Activated CD8-positive, alpha-beta T cell treated with anti-CD3 and anti-CD28 coated beads, Interleukin-2, amount 10 ng/mL, durations not matched to agents 7 days and 5 days (primary cell): ENCODE measurements at places on chromosomes 2 and 18.

DNA sequence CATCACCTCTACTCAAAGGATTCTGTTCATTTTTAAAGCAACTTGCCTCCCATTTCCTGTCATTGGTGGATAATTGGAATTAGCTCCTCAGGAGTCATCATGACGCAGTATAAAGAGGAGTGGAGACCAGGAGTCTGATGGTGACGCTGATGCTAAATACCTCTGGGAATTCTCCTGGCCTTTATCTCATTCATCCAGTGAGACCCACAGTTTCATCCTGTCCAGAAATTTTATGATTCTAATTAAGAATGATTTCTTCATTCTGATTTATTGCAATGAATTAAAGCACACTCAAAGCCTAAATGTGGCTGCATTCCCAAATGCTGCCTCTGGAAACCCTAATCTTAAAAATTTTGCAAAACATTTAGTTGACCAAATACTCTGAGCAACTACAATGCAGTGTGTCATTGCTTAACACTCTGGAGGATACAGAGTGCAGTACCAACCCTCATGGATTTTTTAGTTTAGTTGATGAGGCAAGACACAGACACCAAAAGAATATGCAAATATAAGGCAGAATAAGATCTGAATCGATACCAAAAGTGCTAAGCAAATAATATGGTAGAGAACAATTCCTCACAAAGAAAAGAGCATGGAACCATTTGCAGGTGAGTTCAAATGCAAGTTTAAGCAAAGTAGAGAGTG lies 236.2 kb downstream of the ETAA1 start:
- H3K36me3 ChIP-seq, result no peaks in the 10 kb centered on the region
- no peak overlapping the region for H3K4me3 ChIP-seq
- H3K27ac ChIP-seq, result no peak overlapping the region
- H3K4me1 ChIP-seq, result no peaks in the 10 kb centered on the region

DNA sequence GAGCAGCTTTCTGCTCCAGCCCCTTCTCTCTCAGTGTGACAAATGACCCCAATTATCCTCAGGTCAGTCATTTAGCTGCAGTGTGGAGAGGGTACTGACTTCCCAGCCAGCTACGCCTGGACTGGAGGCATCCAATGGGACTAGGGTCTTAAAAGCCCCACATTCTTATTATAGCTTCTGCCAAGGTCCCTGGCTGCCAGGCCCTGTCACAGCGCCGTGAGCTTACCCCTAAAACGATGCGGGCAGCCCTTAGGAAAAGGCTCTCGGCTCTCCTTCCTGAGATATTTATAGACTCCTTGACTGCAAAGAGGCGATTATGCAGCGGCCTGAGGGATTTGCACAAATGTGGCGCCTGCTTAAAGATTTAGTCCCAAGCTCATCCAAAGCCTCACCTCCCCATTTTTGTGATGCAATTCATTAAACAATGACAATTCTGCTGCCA lies 69.2 kb upstream of the EDAR start:
- no peaks in the 10 kb centered on the region for H3K27me3 ChIP-seq
- H3K4me1 ChIP-seq, result peaks cover 12% of the 10 kb centered on the region
- no peaks in the 10 kb centered on the region for H3K36me3 ChIP-seq
- DNase-seq, result no peak
- H3K4me3 ChIP-seq, result no peak overlapping the region

DNA sequence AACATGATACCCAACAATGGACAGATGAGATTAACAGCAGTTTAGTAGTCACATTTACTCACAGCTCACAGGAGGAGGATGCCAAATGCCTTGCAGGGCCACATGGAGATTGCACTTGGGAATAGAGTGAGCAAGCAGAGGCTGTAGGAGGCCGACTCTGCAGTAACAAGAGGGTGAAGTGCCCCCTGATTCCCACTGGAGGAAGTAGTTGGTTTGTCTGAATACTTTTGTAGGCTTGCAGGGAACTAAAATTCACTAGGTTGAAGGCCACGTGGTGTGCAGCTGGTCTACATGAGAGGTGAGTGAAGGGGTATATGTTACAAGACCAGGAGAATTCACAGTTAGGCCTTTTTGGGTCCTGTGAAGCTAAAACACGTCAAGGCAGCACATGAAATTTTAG lies 419.3 kb upstream of the TNP1 start:
- no peaks in the 10 kb centered on the region for H3K36me3 ChIP-seq
- peaks cover 8% of the 10 kb centered on the region for H3K27me3 ChIP-seq
- no peak overlapping the region for H3K4me3 ChIP-seq
- no peak overlapping the region for H3K27ac ChIP-seq
- no peak for DNase-seq

DNA sequence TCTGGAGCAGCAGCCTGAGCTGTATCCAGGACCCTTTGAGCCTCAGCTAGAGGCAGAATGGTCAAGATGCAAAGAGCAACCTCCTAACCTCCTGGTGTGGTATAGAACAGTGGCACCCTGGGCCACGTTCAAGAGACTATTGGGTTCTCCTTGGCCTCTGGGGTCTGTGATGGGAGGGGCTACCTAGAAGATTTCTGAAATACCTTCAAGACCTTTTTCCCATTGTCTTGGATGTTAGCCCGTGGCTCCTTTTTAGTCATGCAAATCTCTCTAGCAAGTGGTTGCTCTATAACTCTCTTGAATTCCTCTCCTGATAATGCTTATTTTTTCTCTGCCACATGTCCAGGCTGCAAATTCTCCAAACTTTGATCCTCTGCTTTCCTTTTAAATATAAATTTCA lies 106.3 kb upstream of the SULT1C3 start:
- H3K4me3 ChIP-seq, result no peak overlapping the region
- H3K36me3 ChIP-seq, result no peaks in the 10 kb centered on the region
- no peaks in the 10 kb centered on the region for H3K4me1 ChIP-seq
- H3K27me3 ChIP-seq, result no peaks in the 10 kb centered on the region
- no peak overlapping the region for H3K27ac ChIP-seq

GRCh38 chr2:110866466-110866865 lies 134.1 kb downstream of the ACOXL start:
- H3K36me3 ChIP-seq, result peaks cover 2% of the 10 kb centered on the region
- peaks cover 4% of the 10 kb centered on the region for H3K27me3 ChIP-seq
- H3K27ac ChIP-seq, result peak overlapping the region; percentile 41
- no peak for DNase-seq
- peaks cover 70% of the 10 kb centered on the region for H3K4me1 ChIP-seq
- no peak overlapping the region for H3K4me3 ChIP-seq

DNA sequence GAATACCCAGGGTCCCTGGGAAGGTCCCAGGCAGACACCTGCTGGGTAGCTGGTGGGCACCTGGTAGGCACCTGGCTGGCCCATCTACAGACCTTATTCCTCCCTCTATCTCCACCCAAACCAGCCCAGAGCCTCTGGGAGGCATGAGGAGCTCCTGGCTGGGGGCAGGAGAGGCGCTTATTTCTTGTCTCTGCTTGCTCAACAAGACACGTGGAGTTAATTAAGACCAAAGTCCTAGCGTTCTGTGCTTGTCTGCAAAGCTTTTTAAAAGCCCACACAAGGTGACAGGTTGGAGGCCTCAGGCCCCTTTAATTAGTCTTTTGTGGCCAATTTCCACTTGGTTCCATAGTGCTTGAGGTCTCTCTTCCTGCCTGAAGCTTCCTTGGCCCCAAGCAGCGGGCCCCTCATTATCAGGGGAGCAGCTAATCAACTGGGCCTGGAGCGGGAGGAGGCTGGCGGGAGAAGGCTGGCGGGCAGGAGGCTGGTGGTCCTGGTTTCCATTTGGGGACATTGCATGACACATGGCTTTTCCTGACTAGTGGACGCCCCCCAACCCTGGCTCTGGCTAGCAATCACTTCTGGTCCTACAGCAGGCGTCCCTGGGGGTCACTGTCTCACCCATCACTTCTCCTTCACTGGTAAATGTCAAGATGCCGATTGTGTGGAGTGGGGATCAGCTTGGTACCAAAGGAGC lies 65.4 kb upstream of the HDAC4 start:
- no peaks in the 10 kb centered on the region for H3K36me3 ChIP-seq
- no peak for DNase-seq
- H3K27ac ChIP-seq, result no peak overlapping the region
- H3K27me3 ChIP-seq, result no peaks in the 10 kb centered on the region
- H3K4me1 ChIP-seq, result no peaks in the 10 kb centered on the region

DNA sequence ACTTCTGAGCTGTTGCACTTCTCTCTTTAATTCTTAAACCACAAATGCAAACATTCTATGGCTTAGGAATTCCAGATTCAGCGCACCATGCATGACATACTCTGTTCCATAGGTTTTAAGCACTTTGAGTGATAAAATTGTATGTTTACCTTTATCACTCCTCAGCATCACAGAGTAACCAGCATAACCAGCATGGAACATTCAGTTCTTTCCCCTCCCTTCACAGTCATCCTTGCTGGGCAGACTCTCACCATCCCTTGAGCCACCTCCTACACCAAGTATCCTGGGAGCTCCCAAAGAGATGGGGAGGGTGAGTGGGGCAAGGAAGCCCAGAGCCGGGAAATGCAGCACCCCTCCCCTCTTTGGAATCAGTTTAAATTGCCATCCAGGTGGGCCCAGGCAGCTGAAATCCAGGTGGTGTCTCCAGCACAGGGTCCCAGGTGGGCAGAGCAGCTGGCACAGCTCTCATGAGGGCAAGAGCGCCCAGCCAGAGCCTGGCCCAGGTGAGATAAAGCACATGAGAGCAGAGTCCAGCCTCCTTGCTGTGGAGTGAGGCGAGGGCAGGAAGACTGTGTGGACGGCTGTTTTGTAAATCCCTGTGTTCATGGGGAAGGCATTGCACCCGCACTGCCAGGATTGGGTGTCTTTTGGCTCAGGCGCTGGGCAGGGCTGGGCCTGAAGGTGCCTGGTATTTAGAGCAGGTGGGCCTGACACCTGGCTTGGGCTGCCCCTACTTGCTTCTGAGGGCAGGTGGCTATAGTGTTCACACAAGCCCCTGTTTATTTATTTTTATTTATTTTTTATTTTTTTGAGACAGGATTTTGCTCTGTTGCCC lies 36.8 kb downstream of the LAMA3 start:
- no peak overlapping the region for H3K27ac ChIP-seq
- no peak for DNase-seq
- peaks cover 34% of the 10 kb centered on the region for H3K27me3 ChIP-seq
- H3K4me1 ChIP-seq, result no peaks in the 10 kb centered on the region
- no peaks in the 10 kb centered on the region for H3K36me3 ChIP-seq

DNA sequence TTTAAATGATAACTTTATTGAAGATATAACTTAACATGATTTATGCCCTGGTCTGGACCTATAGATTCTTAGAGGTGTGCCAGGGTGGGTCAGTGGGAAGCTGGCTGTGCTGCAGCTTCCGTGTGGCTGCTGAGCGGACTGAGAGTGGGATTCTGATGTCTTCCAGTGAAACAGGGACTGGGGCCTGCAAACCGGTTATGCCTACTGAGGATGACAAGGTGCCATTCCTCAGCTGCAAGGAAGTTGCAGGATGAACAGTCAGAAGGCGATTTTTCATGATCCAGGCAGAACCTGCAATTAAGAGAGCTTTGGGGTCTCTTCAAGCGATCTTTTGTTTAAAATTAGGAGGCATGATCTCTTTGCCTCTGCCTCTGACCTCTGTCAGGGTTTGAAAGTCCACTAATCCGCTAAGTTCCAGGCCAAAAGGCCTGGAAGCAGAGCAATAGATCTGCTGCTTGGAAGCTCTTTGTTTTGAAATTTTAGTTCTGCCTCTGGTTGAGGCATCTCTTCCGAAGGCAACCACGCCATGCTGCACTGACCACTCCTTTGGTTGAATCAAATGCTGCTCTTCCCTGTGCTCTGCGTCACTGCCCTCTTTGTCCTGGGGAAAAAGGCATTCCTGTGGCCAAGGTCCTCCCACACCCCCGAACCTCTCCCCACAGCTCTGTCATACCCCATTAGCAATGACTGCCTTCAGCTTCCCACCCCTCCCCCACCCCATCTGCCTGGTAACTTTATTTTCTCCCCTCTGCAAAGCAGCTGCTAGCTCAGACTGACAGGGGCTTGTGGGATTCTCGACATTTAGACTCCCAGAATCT lies 2.0 kb downstream of the TMEM169 start:
- H3K36me3 ChIP-seq, result peaks cover 6% of the 10 kb centered on the region
- H3K4me3 ChIP-seq, result no peak overlapping the region
- no peaks in the 10 kb centered on the region for H3K27me3 ChIP-seq
- no peak for DNase-seq
- H3K27ac ChIP-seq, result peak overlapping the region; percentile 84

DNA sequence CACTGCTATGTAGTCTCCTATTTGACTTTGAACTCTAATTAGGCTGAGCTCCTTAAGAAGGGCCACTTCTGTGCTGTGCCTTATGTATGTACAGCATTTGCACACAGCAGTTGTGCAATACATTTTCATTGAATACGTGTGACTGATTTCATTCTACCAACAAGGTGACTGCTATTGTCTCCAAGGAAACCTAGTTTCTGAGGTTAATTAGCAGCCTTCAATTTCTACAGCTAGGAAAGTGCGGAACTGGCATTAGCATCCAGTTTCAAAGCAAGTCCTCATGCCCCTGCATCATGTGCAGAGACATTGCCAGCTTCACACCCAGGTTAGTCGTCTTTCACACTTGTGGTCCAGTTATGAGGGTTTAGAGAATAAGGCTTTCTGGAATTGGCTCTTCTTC lies 58.6 kb downstream of the NCK2 start:
- H3K27me3 ChIP-seq, result no peaks in the 10 kb centered on the region
- peaks cover 61% of the 10 kb centered on the region for H3K36me3 ChIP-seq
- no peak overlapping the region for H3K4me3 ChIP-seq
- peaks cover 91% of the 10 kb centered on the region for H3K4me1 ChIP-seq
- no peak for DNase-seq

GRCh38 chr18:49730951-49731391 lies 82.4 kb downstream of the ACAA2 start:
- H3K27me3 ChIP-seq, result peaks cover 14% of the 10 kb centered on the region
- H3K36me3 ChIP-seq, result no peaks in the 10 kb centered on the region
- no peak overlapping the region for H3K27ac ChIP-seq
- H3K4me3 ChIP-seq, result no peak overlapping the region
- no peak for DNase-seq
- H3K4me1 ChIP-seq, result no peaks in the 10 kb centered on the region

GRCh38 chr2:97698530-97698929 lies 14.8 kb upstream of the ZAP70 start:
- H3K4me3 ChIP-seq, result no peak overlapping the region
- H3K4me1 ChIP-seq, result peaks cover 13% of the 10 kb centered on the region
- DNase-seq, result no peak
- H3K36me3 ChIP-seq, result no peaks in the 10 kb centered on the region

GRCh38 chr2:63189026-63189425 lies 138.4 kb downstream of the OTX1 start:
- no peaks in the 10 kb centered on the region for H3K36me3 ChIP-seq
- H3K4me1 ChIP-seq, result no peaks in the 10 kb centered on the region
- peak; percentile 24 for DNase-seq
- no peak overlapping the region for H3K4me3 ChIP-seq

GRCh38 chr2:139099721-139100120 lies 319.5 kb upstream of the NXPH2 start:
- H3K4me3 ChIP-seq, result no peak overlapping the region
- H3K27me3 ChIP-seq, result no peaks in the 10 kb centered on the region
- H3K36me3 ChIP-seq, result no peaks in the 10 kb centered on the region
- no peak for DNase-seq
- no peak overlapping the region for H3K27ac ChIP-seq

GRCh38 chr2:26064846-26065245 lies 31.0 kb downstream of the RAB10 start:
- H3K27ac ChIP-seq, result no peak overlapping the region
- no peak overlapping the region for H3K4me3 ChIP-seq
- peaks cover 36% of the 10 kb centered on the region for H3K4me1 ChIP-seq
- H3K36me3 ChIP-seq, result peaks cover 23% of the 10 kb centered on the region
